ENCODE measurements at places on chromosomes 4 and X.

GRCh38 chrX:78747971-78748370, 451 bp downstream of the LPAR4 start:
- DNase-seq: no peak

DNA sequence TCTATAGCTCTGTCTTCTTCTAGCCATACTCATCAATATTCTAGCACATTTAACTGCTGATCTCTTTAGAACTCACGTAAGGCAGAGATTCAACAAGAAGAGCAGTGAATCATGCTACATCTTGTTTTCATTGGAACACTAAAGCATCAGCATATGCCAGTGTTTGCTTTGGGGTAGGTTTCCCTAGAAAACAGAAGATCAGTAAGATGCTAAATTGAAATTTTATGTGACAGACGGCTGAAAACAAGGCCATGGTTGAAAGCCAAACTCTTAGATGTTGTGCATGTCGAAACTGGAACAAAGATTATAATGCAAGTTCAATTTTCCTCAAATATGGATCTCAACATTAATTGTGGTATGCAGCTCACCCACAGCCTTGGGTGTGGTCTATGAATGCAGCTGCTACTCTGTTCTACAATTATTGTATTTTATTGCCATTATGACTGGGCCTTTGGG, 107.6 kb downstream of the PDLIM5 start:
- no peak for DNase-seq

- DNase-seq: no peak
Observed at GRCh38 chr4:167282171-167282864, 48.0 kb upstream of the SPOCK3 start.

GRCh38 chr4:75054078-75054477, 121.2 kb downstream of the PARM1 start:
- no peak for DNase-seq

DNA sequence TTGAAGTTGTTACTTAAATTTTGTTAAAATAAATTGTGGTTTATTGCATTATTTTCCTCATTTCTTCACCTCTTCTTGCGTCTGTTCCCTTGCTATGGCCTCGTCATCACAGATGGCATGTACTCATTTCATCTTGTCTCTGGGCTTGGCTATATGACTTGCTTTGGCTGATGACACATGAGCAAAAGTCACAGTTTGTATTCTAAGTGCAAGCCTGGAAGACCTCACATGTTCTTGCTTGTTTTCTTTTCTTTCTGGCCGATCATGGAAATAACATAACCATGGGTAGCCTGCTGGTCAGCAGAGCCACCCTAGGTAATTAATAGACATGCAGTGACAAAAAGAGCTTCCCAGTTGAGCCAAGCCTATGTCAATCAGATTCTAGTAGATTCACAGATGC, 527.9 kb downstream of the SPRY1 start:
- no peak for DNase-seq

- DNase-seq: no peak
Observed at GRCh38 chrX:135572436-135572835, 52.0 kb downstream of the INTS6L start.

- no peak for DNase-seq
Observed at GRCh38 chr4:83118869-83119268, 4.3 kb upstream of the PLAC8 start.

DNA sequence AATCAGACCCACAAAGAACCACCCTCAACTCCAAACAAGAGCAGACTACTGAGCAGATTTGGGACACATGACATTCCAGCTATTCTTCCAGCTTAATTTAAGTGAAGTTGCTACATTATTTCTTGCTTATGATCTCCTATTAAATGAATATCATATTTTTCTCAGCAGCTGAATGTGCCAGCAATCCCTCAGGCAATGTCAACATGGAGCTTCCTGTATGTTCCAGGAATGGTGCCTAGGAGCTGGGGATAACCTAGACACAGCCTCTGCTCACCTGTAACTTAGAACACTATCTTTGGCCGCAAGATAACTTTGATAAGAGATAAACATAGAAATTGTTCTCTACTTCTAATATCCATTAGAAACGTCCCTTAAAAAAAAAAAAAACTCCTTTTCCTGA, 274.4 kb upstream of the RASGEF1B start:
- DNase-seq: no peak

GRCh38 chrX:69034451-69034850, 130.8 kb downstream of the PJA1 start:
- no peak for DNase-seq

- DNase-seq: no peak
Observed at GRCh38 chr4:119038116-119038841, 97.4 kb upstream of the MYOZ2 start.

Measured in activated CD8-positive, alpha-beta memory T cell treated with anti-CD3 and anti-CD28 coated beads, Interleukin-2, amount 50 U/mL, for 4 hours (primary cell).